NCI-H1105 treated with DMSO at 0.1 percent for 48 hours (cell line): ENCODE measurements at places on chromosomes 16 and 17.

- DNase-seq, result no peak
Measured at GRCh38 chr17:31198026-31198425, 99.0 kb downstream of the OMG start.

GRCh38 chr17:11264183-11264871, 23.3 kb downstream of the SHISA6 start:
- no peak for DNase-seq

DNA sequence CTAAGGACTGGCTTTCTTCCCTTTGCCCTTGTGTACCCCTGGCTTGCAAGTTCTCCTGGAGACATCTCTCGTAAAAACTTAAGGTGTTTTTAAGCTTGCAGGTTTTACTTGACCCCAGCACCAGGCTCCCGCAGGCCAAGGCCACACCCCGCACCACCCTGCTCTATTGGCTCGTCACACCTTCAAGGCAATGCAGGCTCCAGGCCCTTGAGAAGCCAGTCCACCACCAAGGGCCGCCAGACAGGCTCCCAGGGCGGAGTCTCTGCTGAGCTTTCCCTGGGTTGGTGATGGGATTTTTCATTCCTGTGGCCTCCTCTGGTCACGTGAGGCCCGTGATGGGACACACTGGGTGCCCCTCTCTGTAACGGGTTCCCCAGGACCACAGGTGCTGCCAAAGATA, 9.9 kb downstream of the CSNK1D start:
- DNase-seq, result no peak

GRCh38 chr16:22313876-22314470, 16.8 kb downstream of the POLR3E start:
- DNase-seq, result no peak

GRCh38 chr16:81782236-81782635, 3.1 kb downstream of the PLCG2 start:
- no peak for DNase-seq

GRCh38 chr17:8275421-8276290, 12.8 kb upstream of the RANGRF start:
- no peak for DNase-seq

- no peak for DNase-seq
Measured at GRCh38 chr16:17301593-17302135, 169.1 kb downstream of the XYLT1 start.

GRCh38 chr16:50289950-50290764, 23.8 kb downstream of the ADCY7 start:
- no peak for DNase-seq

- no peak for DNase-seq
Measured at GRCh38 chr17:81233811-81234505, 4.9 kb downstream of the TEPSIN start.

GRCh38 chr17:75555679-75556153, 30.2 kb downstream of the LLGL2 start:
- no peak for DNase-seq

DNA sequence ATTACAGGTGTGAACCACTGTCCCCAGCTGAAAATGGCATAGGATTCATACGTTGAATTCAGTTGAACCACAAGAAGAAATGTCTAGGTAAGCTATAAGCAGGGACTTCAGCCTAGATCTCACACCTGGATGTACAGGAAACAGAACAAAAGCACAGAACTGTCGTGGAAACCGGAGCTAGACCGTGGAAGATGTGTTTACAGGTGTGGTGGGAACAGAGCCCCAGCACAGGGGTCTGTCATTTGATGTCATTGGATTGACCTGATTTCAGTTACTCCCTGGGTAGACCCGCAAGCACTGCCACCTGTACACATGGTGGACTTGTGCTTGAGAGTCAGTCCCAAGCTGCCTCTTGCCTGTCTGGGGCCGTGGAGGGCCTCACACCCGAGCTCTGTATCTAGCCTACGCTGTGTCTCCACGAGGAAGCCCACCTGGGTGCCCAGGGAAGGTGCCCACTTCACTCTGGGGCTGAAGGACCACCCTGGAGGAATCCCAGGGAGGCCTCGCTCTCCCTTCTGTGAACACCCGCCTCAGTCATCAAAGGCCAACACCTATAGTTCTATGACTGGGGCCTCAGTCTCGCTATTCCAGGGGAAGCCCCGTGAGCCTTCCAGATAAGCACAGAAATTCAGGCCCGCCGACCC, 32.2 kb upstream of the MLKL start:
- DNase-seq, result no peak

DNA sequence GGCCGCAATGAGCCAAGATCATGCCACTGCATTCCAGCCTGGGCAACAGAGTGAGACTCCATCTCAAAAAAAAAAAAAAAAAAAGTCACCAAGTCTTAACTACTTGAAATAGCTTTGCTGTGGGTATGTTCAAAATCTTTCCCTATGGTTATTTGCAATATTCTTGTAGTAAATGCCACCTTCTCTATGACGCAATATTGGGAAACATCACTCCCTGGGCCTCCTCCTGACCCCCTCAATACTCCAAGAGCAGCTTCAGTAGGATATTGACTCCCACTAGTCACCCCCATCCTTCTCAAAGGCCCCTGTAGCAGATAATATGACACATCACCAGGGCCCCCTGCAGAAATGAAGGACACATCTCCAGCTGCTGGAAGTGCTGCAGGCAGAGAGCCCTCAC, 137.8 kb downstream of the AIPL1 start:
- DNase-seq, result no peak

DNA sequence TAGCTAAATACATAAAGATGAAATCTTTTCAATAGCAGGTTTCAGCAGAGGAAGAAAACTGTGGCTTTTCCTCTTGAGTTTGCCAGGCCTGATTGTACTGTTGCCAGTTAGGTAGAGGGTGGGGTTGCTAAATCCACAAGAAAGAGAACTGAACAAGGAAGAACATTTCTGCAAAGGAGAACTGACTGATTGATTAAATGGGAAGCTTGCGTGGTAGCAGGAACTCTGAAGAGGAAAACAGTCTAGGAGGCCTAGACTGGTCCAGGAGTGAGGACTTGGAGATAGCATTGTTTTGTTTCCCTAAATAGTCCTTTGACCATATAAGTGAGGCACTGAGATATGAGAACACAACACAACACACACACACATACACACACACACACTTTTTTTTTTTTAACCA, 18.8 kb downstream of the LRRC36 start:
- DNase-seq, result no peak
